Stimulated activated CD8-positive, alpha-beta memory T cell treated with anti-CD3 and anti-CD28 coated beads, Interleukin-4, amount 100 ng/mL, for 24 hours (primary cell): ENCODE measurements at places on chromosomes 2 and 18.

- no peak for DNase-seq
These were observed 5.2 kb upstream of the GPD2 start for GRCh38 chr2:156430980-156431358.

DNA sequence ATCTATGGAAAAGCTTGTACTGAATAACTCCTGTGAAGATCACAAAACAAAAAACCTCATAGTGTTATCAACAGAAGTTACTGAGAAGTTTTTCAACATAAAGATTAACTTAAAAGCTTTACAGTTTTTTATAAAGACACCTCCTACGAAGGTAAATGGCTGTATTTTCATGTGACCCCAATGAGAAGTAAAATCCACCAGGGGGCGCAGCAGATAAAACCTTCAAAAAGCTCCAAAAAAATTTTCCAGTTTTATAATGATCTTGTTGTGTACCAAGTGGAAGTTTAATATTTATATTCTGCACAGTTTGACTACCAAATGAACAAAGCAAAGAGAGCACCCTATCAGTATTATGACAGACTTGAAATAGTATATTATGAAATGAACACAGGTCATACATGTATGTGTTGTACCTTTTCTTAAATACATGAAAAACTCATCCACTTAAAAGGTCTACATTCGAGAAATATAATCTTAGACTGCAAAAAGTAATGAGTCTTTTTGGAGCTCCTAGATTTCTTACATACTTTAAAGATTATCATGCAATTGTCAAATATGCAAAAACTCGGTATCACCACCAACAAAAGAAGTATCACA, 38.5 kb downstream of the PNO1 start:
- DNase-seq, result no peak

GRCh38 chr2:214587442-214587841, 176.6 kb downstream of the VWC2L start:
- DNase-seq, result no peak

GRCh38 chr2:32988525-32988924, 41.8 kb downstream of the LTBP1 start:
- DNase-seq, result no peak

DNA sequence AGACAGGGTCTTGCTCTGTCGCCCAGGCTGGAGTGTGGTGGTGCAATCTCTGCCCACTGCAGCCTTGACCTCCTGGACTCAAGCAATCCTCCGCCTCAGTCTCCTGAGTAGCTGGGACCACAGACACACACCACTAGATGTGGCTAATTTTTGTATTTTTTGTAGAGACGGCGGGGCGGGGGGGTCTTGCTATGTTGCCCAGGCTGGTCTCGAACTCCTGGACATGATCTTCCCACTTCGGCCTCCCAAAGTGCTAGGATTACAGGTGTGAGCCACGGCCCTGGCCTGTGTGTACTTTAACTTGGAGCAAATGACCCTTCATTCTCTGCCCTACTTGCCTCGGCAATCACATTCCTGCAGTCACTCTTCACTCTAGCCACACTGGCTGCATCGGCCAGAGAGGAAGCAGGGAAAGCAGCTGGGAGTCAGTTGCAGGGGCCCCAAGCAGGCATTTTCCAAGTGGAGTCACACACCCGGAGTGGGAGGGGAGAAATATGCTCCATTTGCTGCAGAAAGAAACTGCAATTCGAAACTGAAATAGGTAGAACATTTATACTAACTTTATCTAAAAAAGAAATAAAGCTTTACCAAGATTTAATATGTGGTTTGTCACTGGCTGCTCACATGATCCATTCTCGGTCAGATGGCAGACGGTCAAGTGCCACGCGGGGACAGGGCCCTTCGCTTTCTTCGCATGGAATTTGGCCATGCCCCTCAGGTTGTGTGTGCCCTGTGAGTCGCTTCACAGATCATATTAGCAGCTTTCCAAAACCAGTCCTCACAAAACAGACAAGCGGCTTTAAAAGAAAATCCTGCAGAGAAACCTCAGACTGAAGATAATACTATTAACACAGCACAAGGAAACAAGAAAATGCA, 37.1 kb downstream of the FAM161A start:
- DNase-seq, result no peak

- DNase-seq, result no peak
These were observed 101.7 kb upstream of the MSH2 start for GRCh38 chr2:47301277-47301618.

DNA sequence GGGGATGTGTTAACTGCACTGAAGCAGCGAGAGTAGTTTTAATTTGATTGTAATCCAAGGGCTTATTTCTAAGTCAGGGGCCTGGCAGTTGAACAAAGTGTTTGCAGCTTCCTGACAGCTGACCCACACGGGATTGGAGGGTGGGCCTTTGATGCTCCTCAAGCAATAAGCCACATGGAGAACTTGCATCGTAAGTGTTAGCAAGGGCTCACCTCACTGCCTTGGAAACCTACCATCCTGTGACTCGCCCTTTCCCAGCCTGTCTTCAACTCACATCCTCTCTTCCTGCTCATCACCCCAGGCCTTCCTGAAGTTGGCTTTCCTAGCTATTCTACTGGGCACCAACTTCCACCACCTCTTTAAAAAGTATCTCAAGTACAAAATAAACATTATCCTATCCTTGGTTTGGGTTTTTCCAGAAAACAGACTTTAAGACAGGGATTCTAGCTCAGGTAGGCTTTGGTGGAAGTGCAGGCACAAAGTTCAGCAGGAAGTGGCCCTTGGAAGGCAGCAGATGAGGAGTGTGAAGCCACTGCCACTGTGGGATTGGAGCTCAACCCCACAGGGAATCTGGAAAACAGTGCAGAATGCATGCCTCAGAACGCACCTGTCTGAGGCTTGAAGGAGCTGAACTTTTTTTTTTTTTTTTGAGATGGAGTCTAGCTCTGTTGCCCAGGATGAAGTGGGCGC, 31.6 kb downstream of the B3GNT2 start:
- DNase-seq, result no peak

DNA sequence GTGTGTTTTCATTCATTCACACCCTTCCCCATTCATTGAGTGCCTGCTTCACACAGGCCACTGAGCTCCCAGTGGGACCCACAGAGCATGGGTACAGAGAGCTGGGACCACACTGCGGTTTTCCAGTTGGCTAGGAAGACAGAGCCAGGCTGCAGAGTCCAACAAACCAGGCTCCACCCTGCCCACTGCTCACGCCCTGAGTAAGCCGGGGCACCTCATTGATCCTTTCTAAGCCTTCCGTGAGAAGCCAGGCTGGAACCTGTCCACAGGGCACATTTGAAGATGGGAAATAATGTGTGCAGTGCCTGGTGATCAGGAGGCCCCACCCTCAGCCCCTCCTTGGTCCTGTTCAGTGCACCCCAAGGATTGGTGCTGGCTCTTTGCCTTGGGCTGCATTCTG, 13.5 kb downstream of the KCNIP3 start:
- DNase-seq, result no peak

DNA sequence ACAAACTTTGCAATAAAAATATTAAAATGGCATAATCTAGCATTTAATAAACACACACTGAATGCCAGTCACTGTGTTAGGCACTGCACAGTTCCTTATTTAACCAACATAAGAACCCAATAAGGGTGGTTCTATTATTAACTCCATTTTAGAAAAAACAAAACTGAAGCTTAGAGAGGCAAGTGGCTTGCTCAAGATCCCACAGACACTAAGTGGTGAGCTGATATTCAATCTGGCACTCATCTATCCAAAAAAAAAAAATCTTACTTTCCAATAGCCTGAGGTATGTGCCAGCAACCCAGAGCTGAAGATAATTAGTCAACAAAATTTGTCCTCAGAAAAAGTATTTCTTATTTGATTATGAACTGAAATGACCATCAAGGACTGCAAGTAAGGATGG, 799 bp downstream of the CYTIP start:
- DNase-seq, result no peak

GRCh38 chr2:86223140-86223926, 24.1 kb downstream of the MRPL35 start:
- DNase-seq, result no peak

DNA sequence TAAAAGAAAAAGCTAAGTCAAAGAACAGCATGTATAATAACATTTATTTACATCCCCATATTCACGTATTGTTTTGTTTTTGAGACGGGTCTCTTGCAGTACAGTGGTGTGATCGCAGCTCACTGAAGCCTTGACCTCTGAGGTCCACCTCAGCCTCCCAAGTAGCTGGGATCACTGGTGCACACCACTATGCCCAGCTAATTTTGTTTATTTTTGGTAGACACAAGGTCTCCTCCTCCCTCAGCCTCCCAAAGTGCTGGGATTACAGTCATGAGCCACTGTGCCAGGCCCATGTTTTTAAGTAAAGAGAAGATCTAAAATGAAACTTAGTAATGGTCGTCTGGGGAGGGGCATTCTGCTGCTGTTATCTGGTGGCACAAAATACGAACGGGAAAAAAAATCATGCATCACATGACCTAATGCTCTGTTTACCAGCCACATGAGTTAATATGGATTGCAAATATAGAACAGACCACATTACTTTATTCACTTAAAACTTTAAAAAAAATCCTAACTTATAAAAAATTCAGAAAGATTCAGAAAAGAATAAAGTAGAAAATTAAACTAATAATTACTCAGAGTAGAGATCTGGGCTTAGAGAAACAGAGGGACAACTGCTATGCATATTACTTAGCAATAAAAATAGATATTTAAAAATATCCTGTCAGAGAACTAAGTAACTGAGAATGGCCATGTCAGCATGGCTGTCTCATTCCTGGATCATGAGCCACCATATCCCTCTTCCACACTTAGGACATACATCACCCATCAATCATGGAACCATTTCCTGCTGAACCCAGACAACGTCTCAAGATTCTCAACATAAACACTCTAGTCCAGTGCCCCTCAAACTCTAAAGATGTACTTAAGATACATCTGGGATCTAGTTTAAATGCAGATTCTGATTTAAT, 7.3 kb downstream of the MMADHC start:
- DNase-seq, result no peak

DNA sequence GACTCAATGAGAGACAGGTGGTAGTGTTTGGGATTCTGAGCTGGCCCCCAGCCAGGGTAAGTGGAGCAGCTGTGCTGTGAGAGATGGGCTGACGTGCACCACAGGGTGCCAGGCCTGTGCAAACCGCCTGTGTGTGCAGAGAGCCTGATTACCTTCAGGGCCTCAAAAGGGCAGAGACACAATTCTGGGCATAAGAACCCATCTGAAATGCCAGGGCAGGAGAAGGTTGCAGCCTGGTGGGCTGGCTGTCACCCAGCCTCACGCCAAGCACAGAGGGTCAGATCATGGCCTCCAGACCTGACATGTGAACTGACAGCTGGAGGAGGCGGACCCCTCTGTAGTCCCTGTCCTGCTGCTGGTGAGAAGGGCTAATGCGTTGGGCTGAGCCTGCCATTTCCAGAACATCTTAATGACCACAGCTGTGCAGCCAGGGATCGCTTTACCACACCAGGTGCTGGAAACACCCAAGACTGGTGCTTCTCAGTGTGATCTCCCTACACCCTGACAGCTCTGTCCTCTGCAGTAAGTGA, 100.9 kb downstream of the ARL4C start:
- no peak for DNase-seq

DNA sequence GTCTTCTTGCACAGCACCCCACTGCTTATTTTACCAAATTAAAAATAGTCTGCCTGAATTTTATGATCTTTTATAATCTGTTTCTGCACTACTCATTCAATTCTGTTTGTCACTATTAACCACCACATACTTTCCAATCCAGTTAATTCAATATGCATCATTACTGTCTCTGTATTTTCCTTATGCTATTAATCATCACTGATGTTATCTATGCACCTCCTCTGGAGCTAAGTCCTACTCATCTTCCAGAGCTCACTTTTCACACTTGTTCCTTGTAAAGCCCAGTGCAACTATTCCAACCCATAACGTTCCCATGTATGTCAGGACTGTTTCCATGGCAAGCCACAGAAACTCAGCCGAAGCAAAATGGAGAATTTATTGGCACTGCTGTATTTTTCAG, 713.6 kb downstream of the PLCL1 start:
- no peak for DNase-seq

GRCh38 chr2:99337113-99338028, at the start of gene EIF5B:
Gene EIF5B (plus strand): TSS chr2:99337389. CDS start chr2:99337555, 166 bp downstream.
- peak; percentile 92 for DNase-seq

DNA sequence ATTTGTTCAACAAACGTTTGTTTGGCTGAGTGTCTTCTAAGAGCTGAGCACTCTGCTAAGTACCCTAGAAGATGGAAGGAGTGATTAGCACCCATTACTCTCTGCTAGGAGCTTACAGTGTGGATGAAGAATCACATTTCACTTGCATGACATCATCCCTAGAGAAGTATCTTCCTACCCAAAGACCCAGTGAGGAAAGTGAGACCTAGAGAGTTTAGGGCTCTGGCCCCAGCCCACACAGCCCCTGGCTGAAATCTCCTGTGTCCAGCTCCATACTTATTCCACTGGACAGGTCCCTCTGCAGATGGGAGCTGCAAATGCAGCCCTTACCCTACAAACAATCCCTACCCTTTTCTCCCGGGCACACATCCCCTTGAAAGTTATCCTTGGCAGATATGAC, 26.8 kb upstream of the EPAS1 start:
- DNase-seq, result no peak

DNA sequence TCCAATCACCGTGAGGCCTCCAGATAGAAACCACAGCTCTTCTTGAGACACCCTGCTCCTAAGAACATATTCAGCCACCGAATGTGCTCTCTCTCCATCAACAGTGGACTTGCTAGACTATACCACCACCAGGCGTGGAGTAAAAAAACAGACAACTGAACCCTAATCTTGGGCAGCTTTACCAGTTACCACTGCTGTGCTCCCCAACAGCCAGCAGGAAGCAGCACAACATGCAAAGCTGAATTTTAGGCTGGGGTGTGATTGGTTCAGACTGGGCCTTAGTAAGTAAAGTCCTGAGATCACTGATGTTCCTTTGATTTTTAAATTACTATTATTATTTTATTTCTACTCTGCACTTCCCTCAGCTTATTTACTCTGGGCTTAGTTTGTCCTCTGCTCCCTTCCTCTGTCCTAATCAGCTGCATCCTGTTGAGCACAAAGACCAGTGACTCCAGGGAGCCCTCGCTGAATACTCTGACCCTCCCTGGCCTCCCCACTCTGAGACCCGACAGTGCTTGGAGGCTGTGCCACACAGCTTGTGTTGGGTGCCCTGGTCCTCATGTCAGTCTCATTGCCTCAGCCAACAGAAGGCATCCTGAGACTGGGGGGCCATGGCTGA, 21.9 kb downstream of the MRPL35 start:
- peak; percentile 7 for DNase-seq

DNA sequence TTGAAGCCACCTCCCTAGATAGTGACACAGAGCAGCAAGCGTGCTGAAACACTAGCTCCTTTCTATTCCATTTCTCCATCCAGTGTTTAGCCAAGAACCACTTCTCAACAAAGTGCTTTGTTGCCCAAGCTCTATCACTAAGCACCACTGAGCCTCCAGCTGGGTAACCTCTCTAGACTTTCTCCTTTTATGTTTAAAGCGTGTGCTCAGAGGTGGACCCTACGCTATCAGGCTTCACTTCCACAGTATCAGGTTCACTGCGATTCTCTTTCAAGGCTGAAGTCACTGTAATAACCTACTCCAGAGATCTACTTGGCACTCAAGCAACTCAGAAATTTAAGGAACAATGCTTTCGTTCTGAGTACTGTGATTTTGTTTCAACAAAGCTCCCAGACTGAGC, 197.9 kb downstream of the LNPK start:
- DNase-seq, result no peak

- DNase-seq, result no peak
These were observed 152.9 kb upstream of the DDX18 start for GRCh38 chr2:117661619-117662018.
